ENCODE measurements at places on chromosomes 7 and 10. TPM values are rescaled to one million over a fixed set of nuclear protein-coding genes. Genes with fewer than 3 reads are reported as not detected.

DNA sequence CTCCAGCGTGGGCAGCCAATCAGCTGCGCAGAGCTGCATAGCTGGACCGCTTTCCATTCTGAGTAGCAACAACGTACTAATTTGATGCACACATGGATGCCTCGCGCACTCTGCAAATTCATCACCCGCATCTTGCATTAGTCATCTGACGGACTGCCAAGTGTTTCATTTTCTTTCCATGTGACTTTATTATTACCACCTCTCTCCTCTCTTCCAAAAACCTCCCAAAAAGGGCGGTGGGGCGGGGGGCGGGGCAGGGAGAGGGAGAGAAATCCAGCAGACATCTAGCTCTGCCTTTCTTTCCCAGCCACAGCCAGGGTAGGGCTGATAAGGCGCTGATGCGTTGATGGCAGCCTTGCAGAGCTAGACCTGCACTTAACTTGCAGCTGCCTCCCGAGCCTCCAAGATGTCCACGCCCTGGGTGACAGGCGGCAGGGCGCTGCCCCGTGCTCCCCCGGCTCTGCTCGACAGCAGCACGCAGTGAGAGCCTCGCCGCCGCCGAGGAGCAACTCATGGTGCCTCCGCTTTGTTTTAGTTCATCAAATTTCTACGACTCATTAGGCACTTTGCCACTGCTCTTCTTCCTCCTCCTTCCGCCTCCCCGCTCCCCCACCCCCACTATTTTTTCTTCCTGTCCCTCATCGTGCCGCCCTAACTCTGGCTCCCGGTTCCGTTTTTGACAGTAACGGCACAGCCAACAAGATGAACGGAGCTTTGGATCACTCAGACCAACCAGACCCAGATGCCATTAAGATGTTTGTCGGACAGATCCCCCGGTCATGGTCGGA is 147.3 kb downstream of the CELF2 start:
- DNase-seq = peak; percentile 89

DNA sequence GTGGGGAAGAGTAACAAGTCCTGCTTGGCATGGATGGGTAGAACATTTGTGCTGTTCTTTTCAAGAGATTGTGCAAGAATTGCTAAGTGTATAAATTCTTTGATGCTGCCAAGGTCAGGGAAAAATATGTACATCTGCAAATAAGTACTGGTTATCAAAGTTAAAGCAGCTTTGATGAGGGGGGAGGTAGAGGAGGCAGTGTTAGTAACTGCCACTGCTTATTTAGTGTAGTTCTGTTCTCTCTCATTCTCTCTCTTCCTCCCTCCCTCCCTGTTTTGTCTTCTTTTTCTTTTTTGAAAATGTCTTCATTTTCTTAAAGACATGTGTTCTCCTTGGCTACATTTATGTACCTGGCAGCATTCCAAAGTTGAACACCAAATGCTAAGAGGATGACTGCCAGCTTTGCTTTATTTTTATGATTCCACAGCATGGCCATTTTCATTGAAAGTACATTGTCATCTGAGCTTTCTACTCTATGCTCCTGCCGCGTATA is 18.6 kb downstream of the CACNB2 start:
- DNase-seq = no peak

DNA sequence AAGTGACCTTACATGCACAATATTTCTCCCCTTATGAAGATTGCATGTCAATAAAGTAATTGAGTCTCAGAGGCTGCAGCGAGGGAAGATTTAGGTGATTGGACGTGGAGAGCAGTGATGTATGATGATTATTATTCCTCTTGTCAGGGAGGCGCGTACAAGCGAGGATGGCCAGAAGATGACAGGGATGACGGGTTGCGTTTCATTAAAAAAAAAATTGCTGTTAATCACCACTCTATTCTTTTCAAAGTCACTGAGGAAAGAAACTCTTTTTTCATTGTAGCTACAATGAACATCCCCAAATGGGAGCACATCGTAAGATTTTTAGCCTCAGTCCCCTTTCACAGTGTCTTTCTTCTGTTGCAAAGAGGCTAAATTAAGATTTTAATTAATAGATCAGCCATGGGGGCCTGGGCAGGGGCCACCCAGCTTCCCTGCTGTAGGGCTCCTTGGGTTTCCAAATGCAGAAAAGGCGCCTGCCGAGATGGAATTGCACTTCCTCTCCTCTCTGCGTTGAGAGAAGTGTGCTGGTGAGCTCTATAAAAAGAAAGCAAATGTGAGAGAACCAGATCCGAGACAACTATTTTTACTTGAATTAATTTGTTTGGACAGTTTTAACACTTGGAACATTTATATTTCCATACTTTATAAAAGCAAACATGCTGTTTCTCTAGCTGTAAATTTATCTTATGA is 998.1 kb downstream of the LRMDA start:
- DNase-seq = no peak

GRCh38 chr7:20214921-20215669 is 2.1 kb downstream of the MACC1 start:
- DNase-seq = no peak

SUV39H2 gene
- 14.5 TPM for total RNA-seq

RBP3 gene
- total RNA-seq = not detected

DNA sequence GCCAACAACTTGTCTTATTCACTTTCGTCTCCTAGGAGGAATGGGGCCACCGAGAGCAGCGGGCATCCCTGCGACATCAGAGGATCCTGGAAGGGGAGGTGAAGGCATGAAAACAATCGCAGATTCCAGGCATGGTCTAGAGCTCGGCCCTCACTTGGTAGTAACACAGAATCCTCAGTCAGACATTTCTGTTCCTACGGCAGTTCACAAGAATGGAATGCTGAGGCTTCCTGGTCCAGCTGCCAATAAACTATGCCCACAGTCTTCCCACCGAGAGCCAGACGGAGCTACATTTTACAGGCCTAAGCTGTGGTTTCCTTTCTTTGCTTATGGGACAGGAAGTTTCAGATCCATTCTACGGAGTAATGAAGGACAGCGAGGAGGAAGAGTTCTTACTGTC is 75.8 kb downstream of the OR13A1 start:
- no peak for DNase-seq

Data from Peyer's patch (tissue), 4 donors.